Activated CD8-positive, alpha-beta memory T cell treated with anti-CD3 and anti-CD28 coated beads, Interleukin-2, amount 10 ng/mL, durations not matched to agents 7 days and 5 days (primary cell): ENCODE measurements at places on chromosomes 6 and 20. TPM values are rescaled to one million over a fixed set of nuclear protein-coding genes. Genes with fewer than 3 reads are reported as not detected.
A peak's percentile ranks its signal among the peaks of the same experiment; 100 is the strongest.

DNA sequence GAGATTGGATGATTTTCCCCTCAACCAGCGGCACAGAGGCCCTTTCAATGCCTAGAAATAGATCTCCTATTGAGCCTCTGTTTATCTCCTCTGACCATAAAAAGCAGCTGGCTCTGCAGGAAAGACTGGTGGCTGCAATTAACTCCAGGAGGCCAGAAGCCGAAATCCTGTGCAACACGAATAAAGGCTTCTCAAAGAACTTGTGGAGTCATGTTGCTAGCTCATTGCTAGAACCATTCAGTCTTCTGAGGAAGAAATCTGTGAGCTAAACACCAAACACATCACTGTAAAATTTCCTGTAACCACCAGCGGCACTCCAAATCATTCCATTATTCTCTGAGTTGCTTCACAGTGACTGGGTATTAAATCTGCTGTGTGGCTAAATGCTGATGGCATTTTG is 49.1 kb upstream of the TPD52L1 start:
- DNase-seq: no peak
- H3K4me1 ChIP-seq: peaks cover 1% of the 10 kb centered on the region

DNA sequence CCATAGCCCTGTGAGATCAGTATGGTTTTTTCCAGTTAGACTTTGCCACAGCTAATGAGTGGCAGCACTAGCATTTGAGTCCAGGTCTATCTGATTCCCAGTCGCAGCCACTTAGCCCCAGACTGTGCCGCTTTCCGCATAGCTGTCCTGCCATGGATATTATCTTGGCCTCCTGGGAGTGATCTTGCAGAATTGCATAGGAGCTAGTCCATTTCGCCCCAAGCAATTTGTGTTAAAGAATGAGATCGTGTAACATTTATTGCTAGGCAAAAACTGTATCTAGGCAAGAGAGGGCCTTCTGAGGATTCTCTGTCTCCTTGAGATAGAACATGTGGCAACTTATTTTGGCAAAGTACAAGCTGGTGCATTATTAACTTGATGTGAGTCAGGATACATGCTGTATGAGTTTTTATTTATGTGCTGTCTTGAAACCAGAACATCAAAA is 74.2 kb downstream of the EZR start:
- H3K27ac ChIP-seq: no peak overlapping the region
- H3K36me3 ChIP-seq: peaks cover 59% of the 10 kb centered on the region
- no peaks in the 10 kb centered on the region for H3K4me1 ChIP-seq

DNA sequence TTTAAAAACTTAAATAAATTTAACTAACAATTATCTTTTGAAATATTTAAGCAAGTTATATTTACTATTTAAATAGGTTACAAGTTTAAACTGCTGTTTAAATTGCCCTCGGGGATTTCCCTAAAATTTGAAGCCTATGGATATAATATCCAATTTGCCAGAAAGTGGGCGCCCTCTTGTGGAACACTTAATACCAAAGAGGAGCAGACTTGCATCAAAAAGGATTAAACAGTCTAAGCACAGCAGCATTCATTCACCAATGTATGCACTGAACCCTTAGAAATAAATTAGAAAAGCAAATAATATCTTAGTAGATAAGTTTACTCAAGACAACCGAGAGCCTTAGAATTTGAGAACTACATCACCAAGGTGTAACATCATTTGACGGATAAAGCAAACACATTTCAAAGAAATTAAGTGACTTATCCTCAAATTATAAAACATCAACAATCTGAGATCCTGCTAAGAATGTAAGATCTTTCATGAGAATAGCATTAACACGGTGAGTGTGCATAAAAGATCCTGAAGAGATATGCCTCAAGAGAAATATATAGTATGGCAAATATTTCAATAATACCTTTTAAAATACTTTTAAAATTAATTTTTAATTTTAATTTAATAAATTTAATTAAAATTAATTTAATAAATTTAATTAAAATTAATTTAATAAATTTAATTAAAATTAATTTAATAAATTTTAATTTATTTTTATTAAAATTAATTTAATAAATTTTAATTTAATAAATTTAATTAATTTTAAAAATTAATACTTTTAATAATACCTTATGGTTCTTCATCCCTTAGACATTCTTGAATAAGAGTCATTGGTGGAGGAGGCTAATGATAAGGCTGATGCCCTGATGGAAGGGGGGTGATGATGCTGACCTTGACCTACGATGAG is 11.5 kb upstream of the MEP1A start:
- H3K4me3 ChIP-seq: no peak overlapping the region
- H3K27me3 ChIP-seq: no peaks in the 10 kb centered on the region
- no peak overlapping the region for H3K27ac ChIP-seq

DNA sequence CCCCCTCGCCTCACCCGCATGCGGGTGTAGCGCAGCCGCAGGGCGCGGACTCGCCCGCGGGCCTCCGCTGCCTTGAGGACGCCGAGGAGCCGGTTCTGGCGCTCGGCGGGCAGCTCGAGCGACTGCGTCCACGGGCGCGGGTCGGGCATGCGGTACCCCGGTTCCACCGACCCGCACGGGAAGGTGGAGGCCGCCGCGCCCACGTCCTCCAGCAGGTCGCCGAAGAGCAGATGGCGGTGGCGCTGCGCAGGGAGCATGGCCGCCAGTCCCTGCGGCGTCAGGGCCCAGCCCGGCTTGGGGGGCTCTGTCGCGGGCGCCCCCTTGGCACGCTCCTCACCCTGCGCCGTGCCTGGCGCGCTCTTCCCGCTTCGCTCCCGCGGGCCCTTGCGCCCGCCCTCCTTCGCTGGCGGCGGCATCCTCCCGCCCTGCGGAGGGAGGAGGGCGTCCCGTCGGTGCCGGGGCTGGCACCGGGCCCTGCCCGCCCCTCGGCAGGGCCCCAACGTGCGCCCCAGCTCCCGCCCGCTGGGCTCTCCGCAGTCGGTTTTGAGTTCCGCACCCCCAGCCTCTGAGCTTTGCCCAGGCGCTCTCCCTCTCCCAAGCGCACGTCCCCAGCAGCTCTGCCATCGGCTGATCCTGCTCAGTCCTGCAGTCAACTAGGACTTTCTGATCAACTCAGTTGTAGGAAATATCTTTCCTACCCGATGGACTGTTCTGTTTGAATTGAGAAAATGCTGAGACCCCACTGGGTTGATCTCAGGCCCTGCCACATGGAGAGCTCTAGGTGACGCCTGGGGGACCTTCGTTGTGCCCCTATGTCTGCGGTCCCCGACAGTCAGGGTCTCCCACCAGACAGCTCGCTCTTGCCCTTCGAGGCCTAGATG is at the start of gene LKAAEAR1:
Gene LKAAEAR1, minus strand, starts transcription at position 595 of the 881 bp plus-strand sequence. Its CDS starts 179 bp downstream, at position 416.
- peaks cover 1% of the 10 kb centered on the region for H3K36me3 ChIP-seq
- H3K27ac ChIP-seq: no peak within 1 kb of the TSS
- peak within 1 kb of the TSS; percentile 58 for H3K4me3 ChIP-seq
- DNase-seq: no peak
- H3K4me1 ChIP-seq: peaks cover 22% of the 10 kb centered on the region
- peaks cover 30% of the 10 kb centered on the region for H3K27me3 ChIP-seq

The TPD52L1 gene
- total RNA-seq: not detected

GRCh38 chr6:132868057-132868456 is 53.7 kb downstream of the RPS12 start:
- H3K27me3 ChIP-seq: peaks cover 18% of the 10 kb centered on the region
- no peak overlapping the region for H3K4me3 ChIP-seq
- DNase-seq: no peak
- no peaks in the 10 kb centered on the region for H3K4me1 ChIP-seq
- H3K27ac ChIP-seq: no peak overlapping the region

The FUT9 gene
- not detected for total RNA-seq

The TFAP2C gene
- not detected for total RNA-seq

DNA sequence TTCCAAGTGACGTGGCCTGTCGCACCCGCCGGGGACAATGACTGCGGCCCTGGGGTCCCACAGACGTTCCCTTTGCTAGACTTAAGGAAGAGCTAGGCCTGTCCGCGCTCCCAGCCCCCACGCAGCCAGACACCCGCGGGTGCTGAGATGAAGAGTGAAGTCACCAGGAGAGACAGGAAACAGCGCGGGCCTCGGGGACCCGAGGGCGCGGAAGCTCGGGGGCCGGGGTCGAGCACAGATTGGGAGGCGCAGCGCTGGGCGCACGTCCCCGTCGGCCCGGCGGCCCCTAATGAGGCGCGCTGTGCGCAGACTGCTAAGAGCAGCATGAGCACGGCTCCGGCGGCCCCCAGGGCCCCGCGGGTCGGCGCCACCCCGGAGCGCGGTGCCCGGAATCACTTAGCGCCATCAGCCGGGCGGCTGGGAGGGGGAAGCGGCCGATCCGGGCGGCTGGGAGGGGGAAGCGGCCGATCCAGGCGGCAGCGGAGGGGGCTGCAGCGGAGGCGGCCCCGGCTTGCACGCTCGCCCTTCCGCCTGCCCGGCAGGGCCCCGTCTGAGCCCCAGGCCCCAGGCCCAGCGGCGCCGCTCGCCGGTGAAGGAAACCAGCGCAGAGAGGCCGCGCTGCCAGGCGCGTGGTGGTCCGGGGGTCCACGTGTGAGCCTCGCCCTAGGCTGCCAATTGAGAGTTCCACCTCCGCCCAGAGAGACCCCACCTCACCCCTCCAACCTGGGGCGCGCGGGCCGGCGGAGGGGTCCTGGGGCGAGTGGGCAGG is 8.3 kb upstream of the AVP start:
- H3K4me3 ChIP-seq: peak overlapping the region; percentile 65
- peak; percentile 50 for DNase-seq
- peaks cover 57% of the 10 kb centered on the region for H3K27me3 ChIP-seq
- no peaks in the 10 kb centered on the region for H3K36me3 ChIP-seq

GRCh38 chr20:62652041-62652893 is 10.0 kb downstream of the SLCO4A1 start:
- no peaks in the 10 kb centered on the region for H3K27me3 ChIP-seq
- H3K36me3 ChIP-seq: peaks cover 28% of the 10 kb centered on the region
- DNase-seq: peak; percentile 88
- H3K4me1 ChIP-seq: peaks cover 60% of the 10 kb centered on the region

The SUMO4 gene
- total RNA-seq: 7.4 TPM

DNA sequence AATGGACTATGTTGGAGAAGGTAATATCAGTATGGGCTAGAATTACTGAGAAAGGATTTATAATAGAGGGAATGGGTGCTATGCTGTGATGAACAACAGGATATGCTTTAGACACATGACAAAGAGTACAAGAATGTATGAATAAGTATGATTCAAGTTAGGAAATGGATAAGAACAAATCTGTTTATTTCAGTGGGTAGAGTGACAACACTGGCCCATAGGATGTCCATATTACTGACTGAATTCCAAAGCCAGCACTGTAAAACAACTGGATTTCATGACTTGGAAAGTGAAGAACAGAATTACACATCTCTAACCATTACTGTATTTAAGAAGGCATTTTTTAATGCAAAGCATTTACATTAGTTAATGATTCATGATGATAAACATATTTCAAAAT is 35.9 kb downstream of the EPM2A start:
- no peak for DNase-seq
- no peak overlapping the region for H3K27ac ChIP-seq
- no peaks in the 10 kb centered on the region for H3K27me3 ChIP-seq
- H3K36me3 ChIP-seq: peaks cover 2% of the 10 kb centered on the region
- H3K4me1 ChIP-seq: peaks cover 5% of the 10 kb centered on the region

GRCh38 chr6:154370545-154370944 is 13.9 kb upstream of the IPCEF1 start:
- H3K36me3 ChIP-seq: no peaks in the 10 kb centered on the region
- DNase-seq: no peak
- no peaks in the 10 kb centered on the region for H3K4me1 ChIP-seq

The GPX5 gene
- total RNA-seq: not detected

DNA sequence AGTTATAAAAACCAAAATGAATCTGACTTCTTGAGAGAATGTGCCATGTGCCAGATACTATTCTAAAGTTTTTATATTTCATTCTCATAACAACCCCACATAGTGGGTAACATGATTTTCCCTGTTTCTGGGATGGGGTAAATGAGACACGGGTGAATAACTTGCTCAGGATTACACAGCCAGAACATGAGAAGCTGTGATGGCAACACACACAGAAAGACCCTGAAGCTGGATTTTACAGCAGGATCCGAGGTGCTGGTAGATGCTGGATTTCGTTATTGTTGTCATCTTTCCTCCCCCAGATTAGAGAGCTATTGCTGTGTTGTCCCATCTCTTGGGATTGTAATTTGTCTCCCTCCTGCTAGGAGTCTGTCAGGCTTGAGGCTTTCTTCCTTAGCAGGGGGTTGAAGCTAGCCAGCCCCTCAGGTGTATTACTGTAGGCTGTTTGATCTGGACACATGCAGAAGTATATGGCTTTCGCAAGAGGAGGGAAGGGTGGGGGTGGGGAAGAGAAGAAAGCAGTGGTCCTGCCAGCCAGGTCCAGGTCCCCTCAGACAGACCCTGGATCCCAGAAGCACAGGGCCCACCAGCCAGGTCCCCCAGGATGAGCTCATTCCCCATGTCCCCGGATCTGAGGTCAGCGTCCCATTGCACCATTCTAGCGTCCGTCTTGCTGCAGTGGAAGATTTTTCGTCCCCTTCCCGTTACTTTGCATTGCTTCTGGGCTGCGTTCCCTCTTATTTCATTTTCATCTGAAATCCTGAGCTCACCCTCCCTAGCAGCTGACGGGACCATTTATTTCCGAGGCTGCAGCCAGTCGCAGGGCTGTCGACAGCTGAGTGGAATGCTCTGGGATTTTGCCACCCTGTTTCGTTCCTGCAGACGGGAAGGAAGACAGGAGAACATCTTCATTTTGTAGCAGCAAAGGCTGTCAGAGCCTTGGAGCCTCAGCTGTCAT is 7.3 kb upstream of the KCNG1 start:
- H3K36me3 ChIP-seq: no peaks in the 10 kb centered on the region
- no peak overlapping the region for H3K4me3 ChIP-seq
- H3K27me3 ChIP-seq: peaks cover 62% of the 10 kb centered on the region
- no peak for DNase-seq

The ENPP1 gene
- 0.47 TPM for total RNA-seq

GRCh38 chr6:54768494-54768893 is 78.1 kb upstream of the FAM83B start:
- no peak overlapping the region for H3K27ac ChIP-seq

DNA sequence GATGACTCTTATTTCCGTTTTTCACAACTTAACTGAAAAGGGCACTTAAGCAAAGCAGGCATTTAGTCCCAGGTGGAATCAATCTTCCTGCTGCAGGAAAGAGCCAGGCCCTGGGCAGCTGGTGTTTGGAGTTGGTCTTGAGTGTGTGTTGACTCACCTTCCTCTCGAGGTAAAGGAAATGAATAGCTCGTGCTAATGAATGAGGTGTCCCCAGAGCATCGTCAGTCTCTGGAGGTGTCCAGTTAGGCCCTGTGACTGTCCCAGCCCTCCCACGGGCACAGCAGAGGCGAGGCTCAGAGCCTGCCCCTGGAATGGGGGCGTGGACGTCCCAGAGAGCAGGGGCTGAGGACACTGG is 277.7 kb downstream of the NRN1 start:
- H3K27ac ChIP-seq: no peak overlapping the region
- no peaks in the 10 kb centered on the region for H3K27me3 ChIP-seq
- H3K4me3 ChIP-seq: no peak overlapping the region
- no peak for DNase-seq
- H3K36me3 ChIP-seq: no peaks in the 10 kb centered on the region
